ENCODE measurements at places on chromosomes 3 and 15.

- DNase-seq, result no peak
Observed at GRCh38 chr15:77029166-77030047, 34.5 kb downstream of the PSTPIP1 start.

GRCh38 chr15:41043276-41043951 lies 72.7 kb downstream of the INO80 start:
- no peak for DNase-seq

DNA sequence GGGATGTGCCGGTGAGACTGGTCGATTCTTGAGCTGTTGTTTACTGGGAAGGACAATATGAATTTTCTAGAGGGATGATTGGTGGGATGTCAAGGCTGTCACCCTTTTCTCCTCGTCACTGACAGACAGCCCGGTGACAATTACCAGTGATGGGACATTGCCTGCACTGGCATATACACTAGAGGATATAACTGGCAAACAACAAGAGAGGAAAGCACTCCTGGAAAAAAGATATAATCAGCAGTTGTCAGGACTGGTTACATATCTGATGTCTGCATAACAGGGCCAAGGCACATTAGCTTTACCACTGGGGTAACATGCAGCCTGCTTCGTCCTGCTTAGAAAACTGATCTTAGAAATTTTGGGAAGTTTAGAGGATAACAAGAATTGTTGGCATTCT lies 131.1 kb downstream of the ROBO2 start:
- DNase-seq, result no peak

DNA sequence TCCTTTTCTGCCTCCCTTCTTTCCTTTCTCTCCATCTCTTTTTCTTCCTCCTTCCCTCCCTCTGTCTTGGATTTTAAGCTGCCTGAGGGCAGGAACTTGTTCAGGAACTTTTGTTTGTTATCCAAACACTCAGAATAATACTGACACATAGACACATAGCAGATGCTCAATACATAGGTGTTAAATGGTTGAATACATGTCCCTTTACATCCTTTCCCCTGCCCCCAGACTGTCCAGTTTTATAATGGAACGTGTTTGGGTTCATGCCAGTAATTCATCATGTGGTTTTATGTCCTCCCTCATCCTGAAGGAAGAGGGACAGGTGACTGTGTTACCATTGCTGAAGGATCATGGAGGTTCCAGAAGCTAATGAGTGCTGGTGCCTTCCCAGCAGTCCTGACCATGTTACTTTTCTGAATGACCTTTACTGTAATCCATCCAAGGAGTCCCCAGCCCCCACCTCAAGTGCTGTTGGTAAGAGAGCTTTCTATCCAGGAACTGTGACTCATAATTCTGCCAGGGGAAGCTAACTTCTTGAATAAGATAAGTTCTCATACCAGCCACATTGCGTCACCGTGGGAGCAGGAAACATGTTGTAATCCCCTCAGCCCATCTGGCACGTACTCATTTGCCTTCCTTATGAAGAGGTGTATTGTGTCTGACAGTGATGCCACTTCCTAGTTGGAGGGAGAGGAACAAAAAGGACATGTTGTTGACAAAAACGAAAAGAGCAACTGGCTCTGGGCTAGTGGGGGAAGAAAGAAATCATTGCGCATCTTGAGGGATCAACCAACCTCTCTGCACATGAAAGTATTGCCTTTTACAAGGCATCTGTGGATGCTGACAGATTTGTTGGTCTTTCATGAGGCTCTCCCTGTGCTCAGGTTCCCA lies 52.4 kb downstream of the IL1RAP start:
- no peak for DNase-seq

GRCh38 chr3:120642368-120642948 lies 39.6 kb downstream of the HGD start:
- DNase-seq, result no peak

All from DMS 273 treated with DMSO at 0.1 percent for 48 hours (cell line).